SJSA1 (cell line): ENCODE measurements at places on chromosomes 11 and 22. TPM values are rescaled to one million over a fixed set of nuclear protein-coding genes. Genes with fewer than 3 reads are reported as not detected.

DNA sequence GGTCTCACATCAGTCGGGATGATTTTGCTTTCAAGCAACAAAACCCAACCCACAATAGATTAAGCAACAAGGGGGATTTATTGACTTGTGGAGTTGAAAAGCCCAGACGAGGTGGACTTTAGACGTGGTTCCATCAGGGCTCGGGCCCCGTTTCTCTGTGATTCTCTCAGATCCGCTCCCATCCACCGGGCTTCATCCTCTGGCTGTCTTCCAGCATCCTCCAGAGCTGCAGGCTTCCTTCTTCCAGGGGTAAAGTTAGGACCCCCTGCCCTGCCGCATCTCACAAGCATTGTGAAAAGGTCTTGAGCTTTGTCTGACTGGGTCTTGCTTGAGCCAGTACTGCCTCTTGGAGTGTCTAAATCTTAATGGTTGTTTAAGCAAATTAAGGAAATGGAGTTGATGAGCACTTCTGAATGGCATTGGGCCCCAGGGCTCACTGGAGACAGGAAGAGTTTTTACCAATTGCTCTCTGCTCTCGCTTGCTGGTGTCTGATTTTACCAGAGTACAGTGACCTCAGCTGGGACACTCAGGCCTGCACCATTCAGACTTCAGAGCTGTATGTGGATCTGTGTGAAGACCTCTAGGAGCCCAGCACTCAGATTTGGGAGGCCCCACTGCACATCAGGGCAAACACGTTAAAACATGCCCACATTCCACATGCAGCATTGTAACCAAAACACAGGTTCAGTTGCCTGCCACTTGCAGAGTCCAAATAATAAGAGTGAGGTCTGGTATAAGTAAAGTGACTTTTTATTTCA lies 13.5 kb upstream of the FTH1 start:
- peak; percentile 44 for DNase-seq

- no peak for DNase-seq
Measured at GRCh38 chr11:2091786-2092463, 47.3 kb downstream of the IGF2 start.

DNA sequence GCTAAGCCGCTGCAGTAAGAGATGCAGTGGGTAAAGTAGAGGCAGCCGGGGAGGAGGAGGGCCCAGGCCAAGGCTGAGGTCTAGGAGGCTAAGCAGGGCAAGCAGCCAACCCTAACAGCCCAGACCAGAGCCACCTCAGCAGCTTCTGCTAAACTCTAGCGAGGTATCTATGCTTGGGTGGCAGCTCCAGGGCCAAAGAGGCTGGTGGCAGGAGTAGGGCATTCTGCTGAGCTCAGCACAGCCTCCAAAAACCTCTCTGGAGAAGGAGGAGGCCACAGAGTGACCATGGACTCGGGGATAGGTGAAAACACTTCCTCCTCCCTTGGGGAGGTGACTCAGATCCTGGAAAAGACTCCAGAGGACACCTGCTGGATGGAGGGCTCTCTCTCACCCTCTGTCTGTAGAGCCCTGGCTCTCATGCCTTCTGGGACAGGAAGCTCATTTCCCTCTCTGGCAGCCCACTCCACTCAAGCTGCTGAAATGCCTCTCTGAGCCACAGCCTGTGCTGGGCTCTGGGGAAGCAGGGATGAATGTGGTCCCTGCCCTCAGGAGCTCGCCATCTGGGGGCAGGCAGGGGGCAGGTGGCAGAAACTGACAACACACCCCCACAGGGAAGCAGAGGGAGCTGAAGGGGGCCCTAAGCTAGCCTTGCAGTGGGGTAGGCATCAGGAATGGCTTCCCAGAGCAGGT lies 16.5 kb upstream of the TPBGL start:
- no peak for DNase-seq

Gene POTEH
- not detected in 2 replicates for total RNA-seq

DNA sequence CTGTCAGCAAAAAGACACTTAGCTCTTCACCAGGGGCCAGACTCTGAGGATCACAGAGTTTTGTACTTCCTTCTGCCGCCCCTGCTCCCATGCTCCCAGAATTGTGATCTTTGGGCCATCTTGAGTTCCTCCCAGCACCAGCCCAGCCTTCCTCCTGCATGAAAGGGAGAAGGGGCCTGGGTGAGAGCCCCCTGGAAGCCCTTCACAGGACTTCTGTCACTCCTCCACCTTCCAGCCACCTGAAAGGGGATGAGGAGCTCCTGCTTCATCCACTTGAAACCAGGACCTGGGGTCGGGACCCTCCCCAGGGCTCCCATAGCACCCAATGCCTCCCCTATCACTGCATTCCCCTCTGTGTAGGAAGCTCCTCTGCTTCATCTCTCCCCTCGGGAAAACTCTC lies 174.2 kb downstream of the BUD13 start:
- no peak for DNase-seq

Gene PRODH
- not detected in 2 replicates for total RNA-seq

- no peak for DNase-seq
Measured at GRCh38 chr11:43521471-43521870, 159.1 kb upstream of the HSD17B12 start.

Gene C11orf58
- total RNA-seq = 371 and 395 TPM in 2 replicates

DNA sequence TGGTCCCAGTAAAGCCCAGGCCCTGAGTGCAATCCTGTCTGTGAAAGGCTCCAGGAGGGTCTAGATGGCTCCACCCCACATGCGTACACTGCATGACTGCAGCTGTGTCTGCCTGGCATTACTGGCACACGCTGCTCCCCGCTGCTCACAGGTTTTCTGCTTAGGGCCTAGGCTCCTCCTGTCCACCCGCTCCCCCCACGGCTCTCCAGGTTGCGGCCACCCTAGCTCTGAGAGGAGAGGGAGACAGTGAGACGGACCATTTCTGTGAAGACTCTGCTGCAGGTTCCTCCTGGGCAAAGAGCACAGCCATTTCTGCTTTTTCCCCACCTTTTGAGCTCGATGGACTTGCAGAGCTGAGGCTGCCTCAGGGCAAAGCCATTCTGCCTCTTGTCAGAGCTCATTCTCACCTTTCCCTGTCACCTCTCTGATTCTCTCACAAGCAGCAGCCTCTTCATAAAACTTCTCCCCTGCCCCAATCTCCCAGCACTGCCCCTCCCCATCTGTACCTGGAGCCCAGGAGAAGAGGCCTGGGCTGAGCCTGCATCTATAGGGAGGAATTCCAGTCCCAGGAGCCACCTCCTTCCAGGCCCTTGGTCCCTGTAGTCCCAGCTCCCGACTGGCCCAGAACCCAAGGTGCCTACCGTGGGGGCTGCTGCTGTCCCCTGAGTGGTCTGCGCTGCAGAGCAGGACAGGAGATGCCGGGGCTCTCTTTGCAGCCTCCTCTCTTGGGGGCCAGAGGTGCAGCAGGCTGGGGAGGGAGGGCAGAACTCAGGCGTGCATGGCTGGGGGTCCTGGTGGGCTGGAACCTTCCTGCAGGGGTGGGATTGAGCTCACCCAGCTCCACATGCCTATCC lies 433.7 kb upstream of the B3GAT1 start:
- DNase-seq = no peak

DNA sequence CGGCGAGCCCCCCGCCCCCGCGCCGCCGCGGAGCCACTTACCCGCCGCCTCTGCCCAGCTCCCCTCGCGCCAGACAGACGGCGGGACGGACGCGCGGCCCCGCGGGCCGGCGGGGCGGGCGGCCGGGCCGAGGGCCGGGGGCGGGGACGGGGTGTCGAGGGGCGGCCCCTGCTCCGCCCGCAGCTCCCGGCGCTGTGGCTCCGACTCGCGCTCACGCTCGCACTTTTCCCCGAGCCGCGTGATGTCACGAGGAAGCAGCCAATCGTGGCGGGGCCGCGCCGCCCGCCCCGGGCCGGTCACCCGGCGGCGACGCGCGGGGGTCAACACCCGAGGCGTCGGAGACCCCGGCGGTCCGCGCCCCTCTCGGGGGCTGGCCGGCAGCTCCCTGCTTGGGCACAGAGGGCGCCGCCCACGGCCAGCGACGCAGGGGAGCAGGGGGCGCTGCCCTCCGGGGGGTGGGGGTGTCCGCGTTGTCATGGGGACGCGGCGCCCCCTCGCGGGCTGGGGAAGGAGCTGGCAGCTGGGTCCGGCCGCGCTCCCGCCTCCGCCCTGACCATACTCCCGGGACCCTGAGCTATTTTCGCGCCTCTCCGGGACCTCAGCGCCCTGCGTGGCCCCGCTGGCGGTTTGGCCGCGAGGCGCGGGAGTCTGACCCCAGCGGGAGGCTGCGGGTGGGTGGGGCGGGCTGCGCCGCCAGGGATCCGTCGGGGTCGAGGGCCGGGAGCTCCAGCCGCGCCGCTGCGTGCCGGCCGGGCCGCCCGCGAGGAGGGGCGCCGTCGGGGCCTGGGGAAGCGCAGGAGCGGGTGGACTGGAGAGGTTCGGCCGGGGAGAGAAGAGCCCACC lies at the start of gene CHRM4:
CHRM4 (minus strand) TSS at position 199 of the 843 bp plus-strand sequence. CDS start 5,219 bp downstream, outside the sequence.
- DNase-seq = peak; percentile 70

DNA sequence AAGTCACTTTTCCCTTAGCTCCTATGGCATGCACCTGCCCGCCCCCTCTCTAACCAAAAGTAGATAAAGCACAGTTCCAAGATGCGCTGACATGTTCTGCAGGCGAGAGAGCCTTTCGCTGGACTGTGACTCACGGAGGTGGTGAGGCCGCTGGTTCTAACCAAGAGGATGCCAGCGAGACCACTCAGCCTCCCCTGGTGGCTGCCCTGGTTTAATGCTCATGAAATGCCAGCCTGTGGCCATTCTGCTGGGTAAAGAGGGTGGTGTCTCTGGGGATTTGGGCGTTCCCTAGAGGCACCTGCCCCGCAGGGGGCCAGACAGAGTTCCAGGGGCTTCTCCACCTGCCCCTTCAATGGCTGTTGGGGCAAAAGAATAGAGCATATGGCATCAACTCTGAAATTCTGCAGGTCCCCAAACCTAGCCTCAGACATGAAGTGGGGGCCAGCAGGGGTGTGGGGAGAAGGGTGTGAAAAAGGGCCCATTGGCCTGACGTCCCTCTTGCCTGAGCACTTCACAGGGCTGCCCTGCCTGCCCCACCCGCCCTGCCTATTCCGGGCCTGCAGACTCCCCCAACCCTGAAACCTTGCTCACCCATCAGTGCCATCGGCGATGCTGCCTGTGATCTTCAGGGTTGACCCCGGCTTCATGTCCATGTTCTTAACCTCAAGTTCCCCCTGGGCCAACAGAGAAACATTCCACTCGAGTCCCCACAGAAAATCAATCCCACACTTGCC lies 8.5 kb downstream of the LGALS2 start:
- no peak for DNase-seq

DNA sequence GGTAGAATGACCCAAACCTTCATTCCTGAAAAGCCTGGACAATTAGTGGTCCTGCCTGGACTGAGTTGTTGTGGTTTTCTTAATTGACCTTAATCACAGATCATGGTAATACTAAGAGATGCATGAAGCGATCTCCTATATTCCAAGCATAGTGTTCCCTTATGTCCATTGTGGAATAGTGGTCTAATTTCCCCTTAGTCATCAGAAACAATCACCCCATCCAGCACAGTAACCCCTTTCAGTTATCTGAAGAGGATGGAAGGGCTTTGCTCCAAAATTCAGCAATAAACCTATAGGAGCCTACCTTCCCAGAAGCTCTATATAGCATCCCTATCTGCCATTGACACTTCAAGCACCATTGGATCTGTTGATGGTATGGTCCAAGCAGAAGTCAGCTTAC lies 6.8 kb upstream of the MS4A5 start:
- no peak for DNase-seq

- DNase-seq = no peak
Measured at GRCh38 chr11:76090174-76090573, 116.1 kb downstream of the WNT11 start.

DNA sequence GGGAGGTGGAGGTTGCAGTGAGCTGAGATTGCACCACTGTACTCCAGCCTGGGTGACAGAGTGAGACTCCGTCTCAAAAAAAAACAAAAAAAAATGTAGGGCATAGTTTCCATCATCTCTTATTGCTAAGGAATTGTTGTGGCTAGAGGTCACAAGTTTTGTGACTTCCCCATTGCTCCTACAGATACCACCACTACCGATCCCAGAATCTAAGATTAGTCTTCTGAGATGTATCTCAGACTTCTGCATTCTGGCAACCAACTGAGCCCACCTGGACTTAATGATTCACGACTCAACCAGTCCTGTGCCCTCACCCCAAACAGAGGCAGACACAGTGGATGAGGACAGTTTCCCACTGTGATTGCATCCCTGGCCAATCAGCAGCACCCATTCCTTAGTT lies 148.9 kb downstream of the NECTIN1 start:
- DNase-seq = no peak

DNA sequence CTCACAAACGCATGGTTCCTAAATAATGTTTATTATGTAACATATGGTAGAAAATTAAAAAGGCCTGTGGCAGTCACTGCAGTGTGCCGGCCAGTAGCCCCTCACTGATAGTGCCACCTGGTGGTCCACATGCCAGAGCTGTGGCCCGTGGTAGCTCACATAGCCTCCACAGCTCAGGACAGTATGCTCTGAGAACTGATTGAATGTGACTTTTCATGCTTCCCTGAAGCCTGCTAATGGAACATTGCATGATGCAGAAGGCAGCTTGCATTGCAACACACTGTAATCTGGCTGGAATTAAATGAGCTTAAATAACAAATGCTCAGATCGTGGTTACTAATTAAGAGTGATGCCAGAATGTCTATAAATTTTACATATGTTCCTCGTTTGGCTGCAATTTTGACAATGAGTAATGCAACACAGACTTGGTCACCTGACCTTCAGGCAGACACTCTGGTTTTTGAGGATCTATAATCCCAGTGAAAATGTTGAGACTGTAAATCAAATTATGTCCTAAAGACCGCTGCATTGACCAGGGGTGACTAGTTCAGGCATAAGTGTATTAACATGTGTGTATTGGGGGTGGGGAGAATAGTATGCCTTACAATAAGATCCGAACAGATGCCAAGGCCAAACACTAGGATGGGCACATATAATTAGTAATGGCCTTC lies 566.4 kb downstream of the METTL15 start:
- DNase-seq = no peak

DNA sequence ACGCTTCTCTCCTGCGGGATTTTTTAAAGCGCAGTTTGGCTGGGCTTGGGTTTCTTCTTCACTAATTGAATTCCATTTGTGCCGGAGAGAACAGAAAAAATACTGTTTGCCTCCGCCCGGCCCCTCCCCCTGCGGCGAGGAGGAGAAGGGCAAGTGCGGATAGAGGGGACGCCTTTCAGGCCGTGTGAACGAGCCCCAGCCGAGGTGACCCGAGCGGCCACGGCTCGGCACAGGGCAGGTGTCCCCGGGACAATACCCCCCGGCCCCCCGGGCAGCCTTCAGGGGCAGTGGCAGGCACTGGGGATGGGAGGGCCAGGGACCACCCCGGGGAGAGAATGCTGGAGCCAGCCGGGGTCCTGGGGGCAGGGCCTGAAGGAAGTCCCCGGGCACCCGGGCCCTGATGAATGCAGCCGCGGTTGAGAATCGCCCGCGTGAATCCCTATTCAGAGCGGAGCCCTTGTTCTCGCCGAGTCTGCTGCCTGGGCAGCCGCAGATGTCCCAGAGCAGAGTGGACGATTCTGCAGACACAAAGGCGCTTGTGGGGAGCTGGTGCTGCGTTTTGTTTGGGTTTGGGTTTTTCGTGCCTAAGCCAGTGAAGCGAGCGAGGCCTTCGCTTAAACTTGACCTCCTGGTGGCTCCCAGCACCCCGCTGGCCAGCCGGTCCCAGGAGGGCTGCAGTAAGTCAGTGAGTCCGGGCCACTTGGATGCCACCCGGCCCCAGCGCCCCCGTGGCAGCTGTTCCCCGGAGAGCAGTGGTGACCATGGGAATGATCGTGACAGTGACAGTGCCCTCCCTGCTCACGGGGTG lies 96.0 kb downstream of the WNT7B start:
- no peak for DNase-seq

Gene H19
- total RNA-seq = not detected in 2 replicates

GRCh38 chr22:29650370-29650769 lies 46.9 kb downstream of the NF2 start:
- DNase-seq = no peak
